ENCODE measurements at places on chromosomes 5 and 9. TPM values are rescaled to one million over a fixed set of nuclear protein-coding genes. Genes with fewer than 3 reads are reported as not detected.
A peak's percentile ranks its signal among the peaks of the same experiment; 100 is the strongest.

DNA sequence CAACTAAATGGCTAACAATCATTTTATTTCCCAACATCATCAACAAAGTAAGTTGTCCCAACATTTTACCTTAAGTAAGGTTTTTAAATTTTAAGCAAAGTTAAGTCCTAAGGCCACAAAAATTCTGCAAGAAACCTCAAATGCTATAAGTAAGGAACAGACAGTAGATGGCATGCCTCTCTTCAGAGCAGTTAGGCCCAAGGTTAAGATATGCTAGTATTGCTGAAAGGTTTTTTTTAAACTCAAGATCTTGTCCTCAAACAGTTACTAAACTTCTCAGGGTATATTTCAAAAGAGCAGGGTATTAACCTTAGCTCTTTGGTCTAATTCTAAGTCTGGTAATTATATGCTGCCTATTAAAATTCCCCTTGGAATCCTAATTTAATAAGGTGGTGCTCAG lies 35.1 kb downstream of the PJA2 start:
- no peak overlapping the region for H3K4me3 ChIP-seq
- DNase-seq: no peak
- H3K27me3 ChIP-seq: no peaks in the 10 kb centered on the region
- H3K27ac ChIP-seq: no peak overlapping the region

GRCh38 chr9:27939186-27939585 lies 365.9 kb upstream of the C9orf72 start:
- no peaks in the 10 kb centered on the region for H3K4me1 ChIP-seq
- DNase-seq: no peak
- no peaks in the 10 kb centered on the region for H3K36me3 ChIP-seq
- no peak overlapping the region for H3K4me3 ChIP-seq
- H3K27me3 ChIP-seq: no peaks in the 10 kb centered on the region

- H3K4me1 ChIP-seq: peaks cover 9% of the 10 kb centered on the region
- DNase-seq: no peak
- H3K27ac ChIP-seq: no peak overlapping the region
- no peak overlapping the region for H3K4me3 ChIP-seq
- no peaks in the 10 kb centered on the region for H3K36me3 ChIP-seq
These were observed 990.5 kb downstream of the TLE1 start for GRCh38 chr9:80698725-80699410.

DNA sequence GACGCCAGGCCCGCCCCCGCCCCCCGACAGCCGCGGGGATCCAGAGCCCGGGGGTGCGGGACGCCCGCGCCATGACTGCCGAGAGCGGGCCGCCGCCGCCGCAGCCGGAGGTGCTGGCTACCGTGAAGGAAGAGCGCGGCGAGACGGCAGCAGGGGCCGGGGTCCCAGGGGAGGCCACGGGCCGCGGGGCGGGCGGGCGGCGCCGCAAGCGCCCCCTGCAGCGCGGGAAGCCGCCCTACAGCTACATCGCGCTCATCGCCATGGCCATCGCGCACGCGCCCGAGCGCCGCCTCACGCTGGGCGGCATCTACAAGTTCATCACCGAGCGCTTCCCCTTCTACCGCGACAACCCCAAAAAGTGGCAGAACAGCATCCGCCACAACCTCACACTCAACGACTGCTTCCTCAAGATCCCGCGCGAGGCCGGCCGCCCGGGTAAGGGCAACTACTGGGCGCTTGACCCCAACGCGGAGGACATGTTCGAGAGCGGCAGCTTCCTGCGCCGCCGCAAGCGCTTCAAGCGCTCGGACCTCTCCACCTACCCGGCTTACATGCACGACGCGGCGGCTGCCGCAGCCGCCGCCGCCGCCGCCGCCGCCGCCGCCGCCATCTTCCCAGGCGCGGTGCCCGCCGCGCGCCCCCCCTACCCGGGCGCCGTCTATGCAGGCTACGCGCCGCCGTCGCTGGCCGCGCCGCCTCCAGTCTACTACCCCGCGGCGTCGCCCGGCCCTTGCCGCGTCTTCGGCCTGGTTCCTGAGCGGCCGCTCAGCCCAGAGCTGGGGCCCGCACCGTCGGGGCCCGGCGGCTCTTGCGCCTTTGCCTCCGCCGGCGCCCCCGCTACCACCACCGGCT lies 1.0 kb downstream of the FOXE1 start:
- no peak for DNase-seq
- H3K27me3 ChIP-seq: peaks cover 57% of the 10 kb centered on the region
- H3K27ac ChIP-seq: no peak overlapping the region
- H3K4me1 ChIP-seq: peaks cover 17% of the 10 kb centered on the region
- H3K36me3 ChIP-seq: no peaks in the 10 kb centered on the region

DNA sequence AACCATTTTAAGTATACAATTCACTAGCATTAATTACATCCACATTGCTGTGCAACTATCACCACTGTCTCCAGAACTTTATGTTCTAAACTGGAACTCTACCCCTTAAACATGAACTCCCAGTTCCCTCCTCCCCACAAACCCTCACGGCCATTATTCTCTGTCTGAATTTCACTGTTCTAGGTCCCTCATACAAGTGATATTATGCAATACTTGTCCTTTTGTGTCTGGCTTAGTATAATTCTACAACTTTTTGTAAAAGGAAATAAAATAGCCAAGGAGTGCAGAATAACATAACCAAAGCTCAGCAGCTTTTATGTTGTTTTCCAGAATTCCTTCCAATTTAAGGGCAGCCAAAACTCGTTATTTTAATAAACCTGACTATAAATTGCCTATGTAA lies 53.2 kb downstream of the NAA35 start:
- no peak overlapping the region for H3K27ac ChIP-seq
- no peaks in the 10 kb centered on the region for H3K4me1 ChIP-seq
- H3K36me3 ChIP-seq: peaks cover 4% of the 10 kb centered on the region
- no peak for DNase-seq
- no peaks in the 10 kb centered on the region for H3K27me3 ChIP-seq

- peaks cover 21% of the 10 kb centered on the region for H3K4me1 ChIP-seq
- H3K27ac ChIP-seq: no peak overlapping the region
- H3K36me3 ChIP-seq: no peaks in the 10 kb centered on the region
- no peak for DNase-seq
These were observed 95.8 kb downstream of the ALDH1A1 start for GRCh38 chr9:72856972-72857623.

GRCh38 chr5:67166460-67167285 lies 29.9 kb downstream of the CD180 start:
- H3K27me3 ChIP-seq: no peaks in the 10 kb centered on the region
- DNase-seq: peak; percentile 70
- H3K27ac ChIP-seq: peak overlapping the region; percentile 61
- H3K4me3 ChIP-seq: peak overlapping the region; percentile 46

- peaks cover 3% of the 10 kb centered on the region for H3K36me3 ChIP-seq
- H3K4me1 ChIP-seq: no peaks in the 10 kb centered on the region
- DNase-seq: no peak
- H3K4me3 ChIP-seq: no peak overlapping the region
- H3K27me3 ChIP-seq: no peaks in the 10 kb centered on the region
These were observed 55.0 kb downstream of the IPPK start for GRCh38 chr9:92614763-92615461.

DNA sequence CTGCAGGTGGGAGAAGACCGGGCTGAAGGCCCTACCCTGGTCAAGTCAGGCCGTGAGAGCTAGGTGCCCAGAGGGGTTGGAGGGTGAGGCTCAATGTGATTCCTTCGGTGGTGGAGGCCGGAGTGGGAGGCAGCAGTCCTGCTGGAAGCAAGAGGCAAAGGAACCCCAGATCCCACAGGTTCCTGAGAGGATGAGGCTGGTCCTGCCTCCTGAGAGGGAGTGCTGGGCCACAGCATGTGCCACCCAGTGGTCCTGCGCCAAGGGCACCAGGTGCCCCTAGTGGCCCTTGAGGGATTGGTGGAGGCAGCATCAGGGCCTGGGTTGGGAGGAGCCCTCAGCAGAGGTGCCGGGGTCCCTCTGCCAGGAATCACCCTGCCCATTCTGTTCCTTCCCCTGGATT lies 59.1 kb downstream of the BARX1 start:
- DNase-seq: no peak
- no peaks in the 10 kb centered on the region for H3K36me3 ChIP-seq
- H3K4me3 ChIP-seq: no peak overlapping the region
- no peak overlapping the region for H3K27ac ChIP-seq
- H3K27me3 ChIP-seq: peaks cover 4% of the 10 kb centered on the region
- no peaks in the 10 kb centered on the region for H3K4me1 ChIP-seq

- H3K36me3 ChIP-seq: no peaks in the 10 kb centered on the region
- H3K4me1 ChIP-seq: no peaks in the 10 kb centered on the region
- no peaks in the 10 kb centered on the region for H3K27me3 ChIP-seq
- DNase-seq: no peak
These were observed 30.8 kb upstream of the REEP2 start for GRCh38 chr5:138408023-138408422.

DNA sequence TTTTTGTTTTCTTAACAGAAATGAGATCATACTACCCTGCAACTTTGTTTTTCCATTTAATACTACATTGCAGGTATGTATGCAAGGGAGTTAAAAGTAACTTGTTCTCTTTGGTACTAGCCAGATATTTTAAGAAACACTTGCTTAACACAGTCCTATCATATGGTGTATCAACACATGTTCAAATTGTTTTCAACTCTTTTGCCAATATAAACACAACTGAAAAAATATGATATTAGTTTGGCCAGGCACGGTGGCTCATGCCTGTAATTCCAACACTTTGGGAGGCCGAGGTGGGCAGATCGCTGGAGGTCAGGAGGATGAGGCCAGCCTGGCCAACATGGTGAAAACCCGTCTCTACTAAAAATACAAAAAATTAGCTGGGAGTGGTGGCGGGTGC lies 41.6 kb downstream of the RNF38 start:
- no peak for DNase-seq
- H3K4me3 ChIP-seq: no peak overlapping the region
- H3K36me3 ChIP-seq: no peaks in the 10 kb centered on the region

GRCh38 chr5:55916986-55917385 lies 65.8 kb downstream of the IL31RA start:
- no peaks in the 10 kb centered on the region for H3K27me3 ChIP-seq
- no peak overlapping the region for H3K4me3 ChIP-seq
- H3K4me1 ChIP-seq: no peaks in the 10 kb centered on the region
- no peaks in the 10 kb centered on the region for H3K36me3 ChIP-seq
- no peak for DNase-seq
- no peak overlapping the region for H3K27ac ChIP-seq

- no peaks in the 10 kb centered on the region for H3K27me3 ChIP-seq
- no peak for DNase-seq
- H3K4me1 ChIP-seq: no peaks in the 10 kb centered on the region
- H3K36me3 ChIP-seq: no peaks in the 10 kb centered on the region
- no peak overlapping the region for H3K4me3 ChIP-seq
- no peak overlapping the region for H3K27ac ChIP-seq
These were observed 74.7 kb downstream of the NTRK2 start for GRCh38 chr9:84744195-84744594.

- H3K36me3 ChIP-seq: no peaks in the 10 kb centered on the region
- H3K27ac ChIP-seq: no peak overlapping the region
- H3K4me1 ChIP-seq: peaks cover 12% of the 10 kb centered on the region
- no peaks in the 10 kb centered on the region for H3K27me3 ChIP-seq
These were observed 124.4 kb downstream of the PIK3R1 start for GRCh38 chr5:68339921-68340321.

- no peaks in the 10 kb centered on the region for H3K36me3 ChIP-seq
- H3K4me1 ChIP-seq: no peaks in the 10 kb centered on the region
- H3K27me3 ChIP-seq: no peaks in the 10 kb centered on the region
- H3K4me3 ChIP-seq: no peak overlapping the region
- no peak overlapping the region for H3K27ac ChIP-seq
These were observed 19.2 kb upstream of the FYB1 start for GRCh38 chr5:39238366-39239105.

DNA sequence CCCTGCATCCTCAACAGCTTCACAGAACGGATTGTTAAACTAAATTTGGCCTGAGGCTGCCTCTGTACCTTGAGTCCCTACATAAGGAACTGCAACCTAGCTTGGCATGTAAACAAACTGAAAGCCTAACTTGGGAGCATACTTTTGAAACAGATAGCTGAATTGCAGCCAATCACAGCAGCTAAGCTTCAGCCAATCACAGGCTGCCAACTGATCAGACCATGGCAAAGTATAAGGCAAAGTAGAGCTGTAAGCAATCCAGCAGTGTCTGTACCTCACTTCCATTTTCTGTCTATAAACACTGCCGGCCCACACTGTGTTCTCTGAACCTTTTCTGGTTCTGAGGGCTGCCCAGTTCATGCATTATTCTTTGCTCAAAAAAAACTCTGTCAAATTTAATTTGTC lies 8.9 kb upstream of the ZNF483 start:
- no peak for DNase-seq
- H3K36me3 ChIP-seq: no peaks in the 10 kb centered on the region
- no peak overlapping the region for H3K4me3 ChIP-seq
- no peaks in the 10 kb centered on the region for H3K4me1 ChIP-seq
- no peak overlapping the region for H3K27ac ChIP-seq

DNA sequence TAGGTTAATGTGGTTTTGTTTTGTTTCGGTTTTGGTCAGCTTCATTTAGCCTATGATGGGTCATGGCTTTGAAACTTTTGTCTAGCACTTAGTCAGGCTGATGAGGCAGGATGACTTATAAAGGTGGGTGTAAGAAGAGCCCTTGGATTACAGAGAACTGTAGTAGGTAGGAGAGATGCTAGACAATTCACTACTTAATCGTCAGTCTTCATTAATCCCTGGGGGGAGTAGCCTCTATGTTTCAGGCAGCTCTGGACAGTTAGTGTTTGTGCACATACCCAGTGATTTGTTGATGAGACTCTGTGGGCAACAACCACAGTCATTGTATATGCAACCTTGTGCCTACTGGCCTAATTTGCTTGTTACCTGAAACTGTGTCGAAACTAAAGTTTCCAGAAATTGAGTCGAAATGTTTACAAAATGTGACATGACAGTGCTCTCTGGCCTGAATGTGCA lies 113.3 kb downstream of the MTREX start:
- no peak overlapping the region for H3K27ac ChIP-seq
- H3K4me3 ChIP-seq: no peak overlapping the region
- H3K27me3 ChIP-seq: no peaks in the 10 kb centered on the region
- no peak for DNase-seq
- H3K4me1 ChIP-seq: peaks cover 39% of the 10 kb centered on the region

- peak; percentile 56 for DNase-seq
- peaks cover 73% of the 10 kb centered on the region for H3K36me3 ChIP-seq
- H3K27me3 ChIP-seq: no peaks in the 10 kb centered on the region
- H3K4me3 ChIP-seq: no peak overlapping the region
- H3K27ac ChIP-seq: peak overlapping the region; percentile 68
These were observed 43.3 kb upstream of the NCS1 start for GRCh38 chr9:130128733-130129431.

GRCh38 chr5:147310059-147310704 lies 75.4 kb downstream of the STK32A start:
- no peak overlapping the region for H3K27ac ChIP-seq
- H3K4me3 ChIP-seq: no peak overlapping the region

C9orf50 gene
- total RNA-seq: not detected

LHX6 gene
- total RNA-seq: 6.0 TPM

AK8 gene
- not detected for total RNA-seq

SLC34A3 gene
- not detected for total RNA-seq

TMEFF1 gene
- total RNA-seq: 0.30 TPM

IFNA5 gene
- total RNA-seq: not detected

LTC4S gene
- total RNA-seq: 4.9 TPM

PPP2R2B gene
- total RNA-seq: not detected

ANKRD18A gene
- 1.5 TPM for total RNA-seq

BNC2 gene
- 115 TPM for total RNA-seq

All from psoas muscle (tissue), 8 donors.